ENCODE measurements at places on chromosomes 3 and 15. TPM values are rescaled to one million over a fixed set of nuclear protein-coding genes. Genes with fewer than 3 reads are reported as not detected.

The NTRK3 gene
- not detected for total RNA-seq

The PP2D1 gene
- not detected for total RNA-seq

The PATL2 gene
- total RNA-seq = 5.2 TPM

The SH3GL3 gene
- not detected for total RNA-seq

The TM6SF1 gene
- total RNA-seq = 0.63 TPM

The MUC20 gene
- 0.63 TPM for total RNA-seq

DNA sequence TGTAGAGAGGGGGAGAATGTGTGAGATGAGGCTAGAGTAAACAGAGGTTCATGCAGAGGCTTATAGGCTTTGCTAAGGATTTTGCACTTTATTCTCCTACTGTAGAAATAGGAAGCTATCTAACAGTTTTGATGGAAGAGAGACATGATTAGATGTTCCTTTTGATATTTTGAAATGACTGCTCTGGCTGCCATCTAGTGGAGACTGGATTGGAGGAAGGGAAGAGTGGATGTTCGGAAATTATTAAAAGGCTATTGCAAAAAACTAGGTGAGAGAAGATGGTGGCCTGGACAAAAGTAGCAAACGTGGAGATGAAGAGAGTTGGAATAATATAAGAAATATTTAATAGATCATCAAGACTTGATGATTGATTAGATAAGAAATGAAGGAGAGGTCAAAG is 42.2 kb downstream of the SYN2 start:
- DNase-seq = no peak

GRCh38 chr15:28992336-28992864 is 106.6 kb downstream of the APBA2 start:
- DNase-seq = no peak

DNA sequence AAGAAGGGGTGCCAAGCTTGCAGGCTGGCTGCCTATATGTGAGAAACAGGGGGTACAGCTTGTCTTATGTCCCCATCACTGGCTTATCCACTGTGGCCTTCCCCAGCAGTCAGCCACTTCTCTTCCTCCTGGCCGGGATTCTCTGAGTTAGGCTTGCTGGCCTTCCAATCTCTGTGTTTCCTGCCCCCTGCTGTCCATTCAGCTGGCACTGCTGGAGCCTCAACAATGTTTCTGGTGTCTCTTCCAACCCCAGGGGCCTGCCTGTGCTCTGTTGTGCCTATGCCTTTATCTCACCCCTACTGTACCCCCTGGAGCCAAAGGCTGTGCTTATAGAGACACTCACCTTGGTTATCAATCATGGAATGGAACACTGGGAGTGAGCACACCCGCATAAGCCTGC is 36.5 kb downstream of the ANAPC13 start:
- DNase-seq = no peak

DNA sequence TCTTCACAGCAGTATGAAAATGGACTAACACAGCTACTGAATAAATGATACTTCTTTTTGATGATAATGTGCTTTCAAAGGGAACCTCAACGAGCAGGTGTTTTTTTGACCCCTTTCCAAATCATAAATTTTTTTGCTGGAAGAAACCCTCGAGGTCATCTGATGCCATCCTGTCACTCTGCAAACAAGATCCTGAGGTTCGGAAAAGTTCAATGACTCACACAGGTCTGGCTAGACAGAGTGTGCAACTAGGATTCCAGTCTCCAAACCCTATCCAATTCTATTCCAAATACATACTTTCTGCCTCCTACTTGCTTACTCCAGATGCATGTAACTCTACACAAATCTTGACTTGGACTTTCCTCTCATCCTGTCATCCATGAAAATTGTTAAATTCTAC is 124.7 kb downstream of the NEDD4 start:
- DNase-seq = no peak

DNA sequence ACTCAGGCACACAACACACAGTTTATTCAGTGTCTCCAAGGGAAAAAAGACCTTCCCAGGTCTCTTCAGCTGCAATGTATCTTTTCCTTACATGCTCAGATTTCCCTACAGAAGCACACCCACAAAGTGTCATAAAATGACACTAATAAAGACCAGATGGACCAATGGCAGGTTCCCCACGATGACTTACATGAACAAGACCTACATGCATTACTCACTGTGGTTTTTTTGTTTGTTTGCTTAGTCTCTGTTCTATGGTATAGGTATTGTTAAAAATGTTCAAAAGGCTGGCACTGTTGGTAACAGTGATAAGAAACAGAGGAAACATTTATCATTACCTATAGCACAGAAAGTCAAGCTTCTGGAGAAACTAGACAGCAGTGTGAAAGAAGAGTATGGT is 318.2 kb upstream of the TMCO5A start:
- DNase-seq = no peak

DNA sequence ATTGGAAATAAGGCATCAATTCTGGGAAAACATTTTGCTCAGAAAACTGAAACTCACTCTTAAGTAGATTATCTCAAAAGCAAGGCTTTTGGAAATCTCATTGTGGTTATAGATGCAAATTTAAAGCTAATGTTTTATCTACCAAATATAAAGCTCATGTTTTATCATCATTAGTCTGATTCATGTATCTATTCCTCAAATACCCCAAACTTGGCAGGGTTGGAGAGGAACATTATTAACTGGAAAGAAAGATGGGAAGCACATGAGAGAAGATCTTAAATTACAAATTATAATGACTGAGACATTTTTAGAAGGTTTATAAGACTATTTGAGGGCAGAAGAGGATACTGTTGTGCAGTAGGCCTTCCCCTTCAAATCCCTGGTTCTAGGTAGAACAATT is 137.3 kb upstream of the TGFBR2 start:
- no peak for DNase-seq

GRCh38 chr15:50880651-50881114 is 27.8 kb upstream of the AP4E1 start:
- no peak for DNase-seq

GRCh38 chr3:151123827-151124226 is 38.4 kb downstream of the MED12L start:
- no peak for DNase-seq

- DNase-seq = no peak
Observed at GRCh38 chr15:72979308-72979707, 73.0 kb upstream of the NEO1 start.
